Dorsolateral prefrontal cortex (tissue), 122 donors: ENCODE measurements at places on chromosomes 6 and 20. TPM values are rescaled to one million over a fixed set of nuclear protein-coding genes. Genes with fewer than 3 reads are reported as not detected.

Gene LY6G5C
- 14.3 TPM for total RNA-seq

Gene PDYN
- total RNA-seq = 3.6 TPM

Gene MEP1A
- total RNA-seq = 0.28 TPM

Gene SPATA25
- 7.8 TPM for total RNA-seq

Gene MTCH1
- total RNA-seq = 406 TPM

Gene SNX5
- total RNA-seq = 66.3 TPM

Gene NECAB3
- 75.8 TPM for total RNA-seq
